ENCODE measurements at places on chromosomes 5 and 9.
A peak's percentile ranks its signal among the peaks of the same experiment; 100 is the strongest.

- peak; percentile 15 for DNase-seq
These were observed 12.0 kb upstream of the B4GALT1 start for GRCh38 chr9:33178972-33179697.

- no peak for DNase-seq
These were observed 7.6 kb downstream of the NTRK2 start for GRCh38 chr9:84677080-84677479.

- DNase-seq: no peak
These were observed 1.4 kb downstream of the TAF7 start for GRCh38 chr5:141319202-141319601.

- no peak for DNase-seq
These were observed 48.5 kb upstream of the MSX2 start for GRCh38 chr5:174675916-174676315.
